ENCODE measurements at places on chromosomes 16 and 17.

DNA sequence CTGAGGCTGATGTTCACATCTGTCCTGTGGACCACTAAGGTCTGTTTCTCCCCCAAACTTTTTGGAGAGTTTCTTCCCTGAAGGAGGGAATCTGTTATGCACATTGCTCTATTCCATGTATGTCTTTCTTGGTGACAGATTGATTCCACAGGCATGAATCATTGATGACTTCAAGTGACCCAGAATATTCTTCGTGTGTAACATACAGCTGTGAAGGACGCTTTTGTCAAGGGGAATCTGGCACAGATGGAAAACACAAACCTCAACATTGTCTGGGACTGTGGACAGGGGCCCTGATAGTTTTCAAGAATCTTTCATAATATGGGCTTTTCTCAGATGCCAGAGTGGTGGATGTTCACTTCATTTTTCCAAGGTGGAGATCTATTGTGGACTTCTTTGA is 223.1 kb upstream of the MAF start:
- DNase-seq: no peak

DNA sequence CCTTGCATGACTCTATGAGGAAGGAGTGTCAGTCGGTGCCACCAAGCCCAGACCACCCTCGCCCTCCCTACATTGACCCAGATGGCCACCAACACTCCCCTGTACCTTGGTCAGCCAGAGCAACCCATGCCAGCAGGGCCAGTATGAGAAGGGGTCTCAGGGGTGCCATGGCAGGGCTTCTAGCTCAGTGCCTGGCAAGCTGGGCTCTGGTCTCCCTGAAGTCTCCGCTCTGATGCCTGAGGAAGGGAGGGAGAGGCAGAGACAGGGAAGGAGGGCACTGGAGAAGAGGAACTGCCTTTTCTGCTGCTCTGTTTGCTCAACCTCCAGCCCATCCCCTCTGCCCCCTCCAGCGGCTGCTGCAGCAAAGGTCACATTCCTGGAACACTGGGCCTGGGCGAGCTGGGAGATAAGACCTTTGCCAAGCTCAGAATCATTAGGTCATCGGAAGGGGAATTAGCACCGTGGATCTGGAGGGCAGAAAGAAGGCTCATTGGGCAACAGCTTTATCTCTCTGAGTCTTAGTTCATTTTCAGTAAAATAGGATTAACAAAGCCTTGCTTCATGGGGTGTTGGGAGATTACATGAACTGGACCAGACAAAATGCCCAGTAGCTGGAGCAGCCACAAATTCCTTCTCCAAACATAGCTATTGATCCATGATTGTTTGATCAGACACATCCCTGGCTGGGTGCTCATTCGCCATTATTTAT is at the start of gene VTN:
Gene VTN, minus strand, starts transcription at position 273 of the 709 bp plus-strand sequence. Its CDS starts 104 bp downstream, at position 169.
- DNase-seq: no peak

- no peak for DNase-seq
Observed at GRCh38 chr17:80026359-80027042, 9.2 kb downstream of the TBC1D16 start.

DNA sequence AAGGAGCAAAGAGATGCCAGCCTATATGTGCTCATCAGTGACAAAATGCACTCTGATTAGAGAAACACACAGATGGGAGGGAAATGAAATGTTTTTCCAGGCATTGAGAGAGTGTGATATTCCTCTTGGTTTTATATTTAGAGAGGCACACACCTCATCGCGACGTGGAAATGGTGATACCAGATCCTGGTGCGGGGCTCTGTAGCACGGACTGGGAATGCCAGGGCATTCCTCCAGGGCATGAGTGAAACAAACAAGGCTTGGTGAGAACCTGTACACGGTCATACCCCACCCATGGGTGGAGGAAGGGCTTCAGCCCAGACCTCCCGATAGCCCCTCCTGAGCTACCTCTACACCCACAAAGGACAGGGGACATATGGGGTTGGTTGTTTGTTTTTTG is 280.2 kb downstream of the C16orf95 start:
- DNase-seq: no peak

- DNase-seq: no peak
Observed at GRCh38 chr17:75475144-75475835, 18.9 kb downstream of the TMEM94 start.

DNA sequence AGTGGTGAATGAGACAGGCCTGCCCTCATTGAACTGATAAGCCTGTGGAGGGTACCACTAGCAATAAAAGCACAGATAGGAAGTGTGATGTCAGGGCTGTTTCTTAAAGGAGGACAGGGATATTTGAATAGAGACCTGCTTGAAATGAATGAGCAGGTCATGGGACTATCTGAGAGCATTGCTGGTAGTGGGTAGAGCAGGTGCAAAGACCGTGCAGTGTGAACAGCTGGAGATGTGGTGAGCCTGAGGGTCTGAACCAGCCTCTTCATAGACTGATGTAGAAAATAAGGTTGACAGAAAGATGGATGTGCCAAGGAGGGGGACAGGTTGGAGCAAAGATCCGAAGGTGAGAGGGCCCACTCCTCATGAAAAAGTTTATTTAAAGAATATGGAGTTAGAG is 2.4 kb downstream of the NUP93 start:
- no peak for DNase-seq

DNA sequence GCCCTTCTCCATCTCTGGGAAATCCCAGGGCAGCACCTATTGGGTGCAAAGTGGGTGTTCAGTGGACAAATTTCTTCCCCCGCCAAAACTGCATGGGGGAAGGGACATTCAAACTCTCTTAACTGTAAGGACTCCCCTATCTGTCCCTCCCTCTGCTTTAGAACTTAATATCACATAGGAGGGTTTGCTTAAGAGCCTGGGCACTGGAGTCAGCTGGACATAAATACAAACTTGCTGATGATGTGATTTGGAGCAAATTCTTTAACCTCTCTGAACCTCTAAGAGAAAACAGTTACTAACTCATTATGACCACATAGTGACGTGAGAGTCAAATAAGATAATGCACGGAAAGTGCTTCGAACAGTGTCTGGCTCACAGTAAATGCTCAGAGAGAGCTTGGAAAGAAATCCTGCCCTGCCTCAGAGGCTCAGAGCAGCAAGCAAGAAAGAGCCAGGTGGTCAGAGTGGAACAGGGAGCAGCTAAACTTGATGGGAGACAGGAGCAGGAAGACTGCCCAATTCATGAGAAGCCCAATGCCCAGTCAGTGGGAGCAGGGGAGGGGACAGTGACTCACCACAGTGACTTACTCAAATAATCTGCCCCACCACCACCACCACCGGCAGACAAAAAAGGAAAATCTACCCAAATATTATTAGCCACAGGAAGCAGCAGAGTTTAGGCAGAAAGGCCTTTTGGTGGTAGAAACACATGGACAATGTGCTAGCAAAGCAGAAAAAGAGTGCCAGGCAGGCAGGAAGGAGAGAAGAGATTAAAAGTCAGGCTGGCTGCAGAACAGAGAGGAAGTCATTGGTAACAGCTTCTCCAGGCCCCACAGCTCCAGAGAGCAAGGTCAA is 23.9 kb upstream of the CCL1 start:
- DNase-seq: no peak

GRCh38 chr17:58306131-58306951 is 22.3 kb downstream of the TSPOAP1 start:
- no peak for DNase-seq

DNA sequence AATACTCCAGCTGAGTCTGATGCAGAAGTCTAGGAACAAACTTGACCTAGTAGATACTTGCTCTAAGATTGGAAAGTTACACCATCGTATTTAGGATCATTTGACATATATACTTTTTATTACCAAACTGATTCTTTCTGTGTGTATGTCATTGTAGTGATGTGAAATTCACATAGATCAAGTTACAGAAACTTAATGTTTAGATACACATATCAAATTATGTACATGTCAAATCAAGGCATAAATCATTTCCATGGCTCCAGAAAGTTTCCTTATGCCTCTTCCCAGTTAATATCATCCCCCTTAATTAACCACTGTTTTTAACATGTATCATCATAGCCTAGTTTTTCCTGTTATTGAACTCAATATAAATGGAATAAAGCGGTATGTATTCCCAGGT is 292.0 kb upstream of the CDH11 start:
- DNase-seq: no peak

DNA sequence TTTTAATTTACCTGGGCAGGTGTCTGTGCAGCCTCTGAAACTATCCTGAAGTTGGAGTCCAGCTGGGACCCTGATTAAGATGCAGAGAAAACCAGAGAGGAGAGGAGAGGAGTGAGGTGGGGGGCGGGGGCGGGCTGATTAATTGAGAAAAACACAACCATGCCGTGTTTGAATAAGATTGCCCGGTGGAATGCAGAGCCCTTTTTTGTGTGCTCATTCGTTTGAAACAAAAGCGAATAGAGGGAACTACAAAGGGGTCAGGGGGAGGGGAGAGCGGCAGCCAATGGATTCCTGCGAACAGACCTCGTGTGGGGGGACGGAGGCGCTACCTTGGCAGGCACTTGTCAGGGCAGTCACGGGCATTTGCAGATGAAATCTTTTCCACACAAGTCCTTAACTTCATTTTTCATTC is 355.8 kb downstream of the SOX9 start:
- no peak for DNase-seq

DNA sequence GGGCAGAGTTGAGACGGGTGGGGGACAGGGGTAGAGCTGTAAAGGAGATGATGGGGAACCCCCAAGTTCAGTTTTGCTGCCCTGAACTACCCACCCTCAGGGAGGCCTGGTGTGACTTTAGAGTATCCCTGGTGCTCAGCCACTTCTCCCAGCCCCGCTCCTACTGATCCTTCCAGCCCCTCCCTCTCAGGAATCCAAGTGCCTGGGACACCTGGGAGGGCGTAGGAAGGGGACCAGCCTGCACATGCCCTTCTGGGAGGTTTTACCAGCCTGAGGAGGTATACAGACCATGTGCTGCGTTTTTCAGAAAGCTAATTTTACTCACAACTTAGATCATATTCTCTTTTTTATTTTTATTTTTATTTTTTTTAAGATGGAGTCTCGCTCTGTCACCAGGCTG is 4.1 kb downstream of the ST6GALNAC2 start:
- no peak for DNase-seq

DNA sequence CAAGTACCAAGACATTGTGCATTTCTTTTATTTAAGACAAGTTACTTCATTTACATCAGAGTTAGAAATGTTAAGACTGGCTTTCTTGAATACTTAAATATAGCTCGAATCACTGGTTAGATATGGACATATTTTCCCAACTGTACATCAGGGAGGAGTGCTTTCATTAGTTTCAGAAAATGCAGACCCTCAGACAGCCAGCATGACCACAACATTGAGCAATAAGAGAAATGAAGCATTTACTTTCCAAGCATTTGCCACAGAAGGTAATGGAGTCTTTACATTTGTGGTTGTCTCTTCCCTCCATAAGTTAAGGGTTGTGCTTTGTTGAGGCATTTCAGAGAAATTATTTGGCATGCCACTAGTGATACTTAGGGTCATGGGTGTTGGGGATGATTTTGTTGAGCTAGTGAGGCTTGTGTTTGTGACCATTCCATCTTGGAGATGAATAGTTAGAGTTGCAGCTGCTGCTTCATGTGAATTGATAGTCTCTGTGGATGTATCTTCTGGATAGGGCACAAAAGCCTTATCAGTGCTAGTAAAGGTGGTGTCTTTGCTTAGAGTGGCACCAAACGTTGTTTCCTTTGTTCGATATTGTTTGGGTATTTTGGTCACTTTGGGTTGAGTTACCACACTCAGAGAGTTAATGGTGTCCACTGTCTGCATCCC is 2.1 kb downstream of the OMG start:
- no peak for DNase-seq

DNA sequence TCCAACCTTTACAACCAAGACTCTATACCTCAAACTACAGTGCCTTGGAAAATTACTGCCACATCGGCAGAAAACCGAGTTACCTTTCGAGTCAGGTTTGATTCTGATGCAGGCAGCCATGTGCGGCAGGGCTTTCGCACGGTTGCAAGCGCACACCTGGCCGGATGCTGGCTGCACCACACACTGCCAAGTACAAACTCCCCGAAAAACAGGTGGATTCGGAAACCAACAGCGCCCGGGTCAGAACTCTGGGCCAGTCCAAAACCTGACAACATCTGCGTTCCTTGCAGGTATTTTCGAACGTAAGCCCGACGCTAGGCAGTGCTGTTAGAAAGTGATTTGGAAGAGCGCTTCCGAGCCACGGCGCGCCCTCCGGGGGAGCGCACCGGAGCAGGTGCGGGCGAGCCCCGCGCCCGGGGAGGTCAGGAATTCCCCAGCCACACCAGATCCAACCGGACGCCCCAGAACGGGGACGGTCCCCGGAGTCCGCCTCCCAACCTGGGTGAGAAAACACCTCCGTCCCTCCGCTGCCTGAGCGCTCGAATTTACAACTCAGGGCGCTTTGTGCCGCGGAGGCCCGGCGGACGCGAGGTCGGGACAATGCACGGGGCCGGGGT is 1.2 kb downstream of the USP7 start:
- DNase-seq: peak; percentile 65

DNA sequence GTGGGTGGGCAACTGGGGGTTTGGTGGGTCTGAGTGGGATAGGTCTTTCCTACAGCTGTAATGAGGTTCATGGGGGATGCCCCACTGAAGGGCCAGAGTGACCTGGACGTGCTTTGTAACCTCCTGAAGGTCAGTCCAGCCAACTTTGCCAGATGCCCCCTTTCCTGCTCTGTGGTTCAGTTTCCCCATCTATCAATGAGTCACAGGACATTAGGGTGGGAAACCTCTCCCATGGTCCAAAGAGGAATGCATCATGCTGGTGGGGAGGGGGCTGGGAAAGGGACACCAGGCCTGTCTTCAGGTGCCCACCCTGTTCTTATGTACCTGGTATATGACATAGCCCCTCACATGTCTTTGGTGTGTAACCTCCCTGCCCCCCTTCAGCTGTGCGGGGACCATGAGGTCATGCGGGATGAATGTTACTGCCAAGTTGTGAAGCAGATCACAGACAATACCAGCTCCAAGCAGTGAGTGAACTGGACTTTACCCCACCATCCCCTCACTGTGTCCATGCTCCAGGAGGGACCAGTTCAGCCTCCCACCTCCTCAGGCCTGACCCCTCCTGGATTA is 24.0 kb upstream of the ALKBH5 start:
- no peak for DNase-seq

- no peak for DNase-seq
Observed at GRCh38 chr17:81900181-81900820, 1.7 kb upstream of the NPB start.

- DNase-seq: no peak
Observed at GRCh38 chr16:12590963-12591362, 212.7 kb downstream of the CPPED1 start.

DNA sequence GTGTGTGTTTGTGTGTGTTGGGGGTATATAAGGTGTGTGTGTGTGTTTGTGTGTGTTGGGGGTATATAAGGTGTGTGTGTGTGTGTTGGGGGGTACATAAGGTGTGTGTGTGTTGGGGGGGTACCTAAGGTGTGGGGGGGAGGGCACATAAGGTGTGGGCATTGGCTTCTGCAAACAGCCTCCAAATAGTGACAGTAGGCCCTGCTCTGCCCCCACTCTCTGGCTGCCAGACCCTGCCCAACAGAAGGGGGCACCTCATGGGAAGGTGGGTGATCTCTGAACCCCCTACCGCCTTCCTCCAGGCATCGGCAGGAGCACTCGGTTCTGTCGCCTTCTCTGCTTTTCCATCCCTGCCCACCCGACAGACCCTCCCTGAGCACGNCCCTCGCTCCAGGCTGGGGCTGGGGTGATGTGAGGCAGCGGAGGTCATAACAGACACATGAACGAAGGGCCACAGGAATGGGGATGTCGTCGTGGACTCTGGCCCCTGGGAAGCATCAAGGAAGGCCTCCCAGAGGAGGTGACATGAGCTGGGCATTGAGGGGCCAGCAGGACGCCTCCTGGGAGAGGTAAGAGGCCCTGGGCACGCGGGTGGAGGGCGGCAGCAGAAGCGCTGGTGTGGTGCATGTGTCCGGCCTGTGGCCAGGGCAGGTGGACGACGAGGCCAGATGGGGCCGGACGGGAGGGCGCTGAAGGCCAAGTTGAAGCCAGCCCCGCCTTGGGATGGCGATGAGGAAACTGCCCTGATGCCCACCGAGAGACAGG is 136.6 kb upstream of the RPH3AL start:
- peak; percentile 45 for DNase-seq
